Heart left ventricle (tissue), 16 donors: ENCODE measurements at places on chromosomes 7 and 10. TPM values are rescaled to one million over a fixed set of nuclear protein-coding genes. Genes with fewer than 3 reads are reported as not detected.

GRCh38 chr7:83629117-83629880 lies 19.6 kb downstream of the SEMA3E start:
- DNase-seq = no peak

DNA sequence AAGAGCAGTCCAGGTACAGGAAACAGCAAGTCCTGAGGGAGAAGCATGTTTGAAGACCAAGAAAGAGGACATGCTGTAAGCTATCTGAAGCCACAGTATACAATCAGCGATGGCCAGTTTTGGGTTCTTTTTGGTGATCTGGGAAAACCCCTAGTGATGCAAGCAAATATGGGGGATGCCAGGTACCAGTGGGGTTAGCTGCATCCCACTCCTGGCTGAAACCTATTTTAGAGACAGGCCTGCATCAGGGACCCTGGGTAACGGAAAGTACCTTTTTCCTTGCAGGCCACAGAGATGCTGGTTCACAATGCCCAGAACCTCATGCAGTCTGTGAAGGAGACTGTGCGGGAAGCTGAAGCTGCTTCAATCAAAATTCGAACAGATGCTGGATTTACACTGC lies 32.9 kb downstream of the AP3M1 start:
- no peak for DNase-seq

GRCh38 chr7:158541346-158542010 lies 46.1 kb downstream of the PTPRN2 start:
- DNase-seq = no peak

Gene HIBADH
- 62.1 TPM for total RNA-seq

Gene ANLN
- 2.8 TPM for total RNA-seq

Gene NXPH1
- not detected for total RNA-seq

DNA sequence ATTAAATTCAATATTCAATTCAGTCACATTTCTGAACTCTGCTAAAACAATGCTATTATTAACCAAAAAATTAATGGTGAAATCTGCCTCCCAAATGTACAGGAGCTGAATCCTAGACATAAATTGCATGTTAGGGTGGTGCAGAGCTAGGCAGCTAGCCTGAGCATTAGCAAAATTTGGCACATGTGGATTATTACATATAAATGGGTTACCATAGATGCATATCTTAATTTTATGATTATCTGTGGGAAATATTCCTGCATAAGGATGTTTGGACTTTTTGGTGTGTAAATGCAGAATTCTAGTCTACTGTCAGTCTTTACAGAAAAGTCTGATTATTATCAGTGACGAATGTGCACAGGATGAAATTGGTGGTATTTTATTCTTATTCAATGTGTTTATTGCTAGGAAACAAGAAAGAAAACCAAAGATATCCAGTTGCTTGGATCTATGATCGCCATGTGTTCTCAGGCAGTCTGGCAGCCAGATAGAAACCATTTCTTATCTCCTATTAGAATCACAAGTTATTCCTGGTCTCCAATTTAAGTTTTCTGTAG lies 150.7 kb downstream of the POU6F2 start:
- DNase-seq = no peak

Gene PRSS1
- total RNA-seq = 2.6 TPM

Gene PPP1R9A
- total RNA-seq = 36.3 TPM

DNA sequence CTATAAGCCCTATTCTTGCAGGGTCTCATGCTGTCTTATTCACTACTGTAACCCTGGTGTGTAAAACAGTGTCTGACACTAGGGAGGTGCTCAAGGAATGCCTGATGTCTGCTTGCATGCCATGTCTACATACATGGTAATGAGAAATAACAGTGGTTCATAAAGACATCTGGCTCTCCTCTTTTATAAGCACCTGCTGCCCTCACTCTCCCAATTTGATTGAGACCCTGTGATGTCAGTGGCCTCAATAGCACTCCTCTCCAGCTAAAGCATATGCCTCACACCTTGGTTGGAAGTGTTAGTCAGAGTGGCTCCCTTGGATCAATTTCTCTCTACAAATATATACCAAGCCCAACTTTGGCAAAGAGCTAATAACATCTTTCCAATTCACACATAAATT lies 30.6 kb downstream of the ANK3 start:
- no peak for DNase-seq

DNA sequence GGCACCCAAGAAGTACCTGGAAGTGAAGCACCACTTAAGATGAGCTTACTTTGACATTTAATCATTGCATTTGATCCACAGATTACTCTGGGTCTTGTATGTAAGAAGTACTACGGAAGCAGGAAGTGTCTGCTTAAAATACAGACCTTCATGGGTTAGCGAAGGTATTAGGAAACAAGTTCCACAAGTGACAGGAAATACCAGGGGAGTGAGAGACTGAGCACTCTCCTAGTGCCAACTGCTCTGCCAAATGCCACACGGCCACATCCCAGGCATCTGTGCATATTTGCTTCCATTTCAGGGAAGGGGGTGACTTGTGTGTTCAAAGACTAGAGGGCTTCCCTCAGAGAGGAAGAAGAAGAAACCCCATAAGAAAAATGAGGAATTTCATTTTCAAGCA lies 57.2 kb upstream of the ANK3 start:
- DNase-seq = no peak

GRCh38 chr10:77548157-77548556 lies 89.5 kb downstream of the KCNMA1 start:
- DNase-seq = no peak

Gene DLG5
- 27.1 TPM for total RNA-seq

GRCh38 chr10:53441843-53442242 lies 669.3 kb upstream of the MBL2 start:
- DNase-seq = no peak

DNA sequence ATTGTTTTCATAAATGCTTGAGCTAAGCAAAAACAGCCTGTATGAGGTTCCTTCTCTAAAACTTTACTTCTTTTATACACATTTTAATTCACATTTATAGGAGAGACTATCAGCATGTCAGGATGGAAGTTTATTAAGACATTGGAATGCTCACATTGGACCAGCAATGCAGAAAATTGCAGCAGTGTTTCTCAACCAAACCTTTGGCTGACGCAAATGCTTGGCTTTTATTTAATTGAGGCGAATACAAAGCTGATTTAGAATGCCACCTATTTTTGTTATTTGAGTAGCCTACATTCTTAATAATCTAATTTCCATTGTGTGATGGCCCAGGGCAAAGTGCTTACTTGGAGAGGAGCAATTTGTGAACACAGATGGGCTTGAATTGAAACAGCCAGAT lies 283.2 kb downstream of the ARL4A start:
- no peak for DNase-seq

Gene PDK4
- 4,362 TPM for total RNA-seq

Gene MTURN
- total RNA-seq = 16.7 TPM

Gene CCDC7
- total RNA-seq = 22.4 TPM

Gene DDC
- total RNA-seq = not detected

- no peak for DNase-seq
Measured at GRCh38 chr10:86402283-86402941, 35.8 kb upstream of the GRID1 start.
